ENCODE measurements at places on chromosomes 2 and 18.

DNA sequence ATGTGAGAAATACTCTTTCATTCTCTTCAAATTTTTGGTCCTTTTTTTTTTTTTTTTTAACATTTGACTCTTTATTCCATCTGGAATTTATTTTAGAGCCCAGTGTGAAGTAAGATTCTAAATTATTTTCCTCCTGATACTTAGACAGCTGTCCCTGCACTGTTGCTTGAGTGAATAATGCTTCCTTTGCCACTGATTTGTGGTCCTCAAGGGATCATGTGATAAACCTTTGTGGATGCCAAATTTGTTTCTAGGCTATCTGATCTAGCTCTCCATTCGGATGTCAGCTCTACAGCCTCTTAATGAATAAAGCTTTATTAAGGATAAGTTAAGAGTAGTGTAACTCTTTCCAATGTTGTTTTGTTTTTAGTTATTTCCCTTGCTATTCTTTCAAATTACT, 142.3 kb downstream of the SMAD7 start:
- DNase-seq: no peak

GRCh38 chr2:183780072-183780471, 655.8 kb downstream of the NUP35 start:
- no peak for DNase-seq

GRCh38 chr2:62733546-62733945, 28.0 kb downstream of the EHBP1 start:
- no peak for DNase-seq

DNA sequence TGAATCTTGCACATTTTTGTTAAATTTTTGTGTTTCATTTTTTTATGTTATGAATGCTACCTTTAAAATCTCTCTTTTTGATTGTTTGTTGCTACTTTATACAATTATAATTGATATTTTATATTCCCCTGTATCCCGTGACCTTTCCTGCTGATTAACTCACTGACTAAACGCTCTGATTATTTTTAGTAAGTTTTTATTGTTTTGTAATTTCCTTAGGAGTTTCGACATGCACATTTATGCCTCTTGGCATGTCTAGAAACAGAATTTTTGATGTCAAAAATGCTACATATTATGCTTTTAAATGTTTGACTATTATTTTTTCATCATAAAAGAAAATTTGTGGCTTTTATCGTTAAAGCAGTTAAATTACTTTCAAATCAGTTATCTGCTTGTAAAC, 1131.6 kb upstream of the TMEFF2 start:
- DNase-seq: no peak

GRCh38 chr2:175567435-175568061, 386.0 kb upstream of the ATP5MC3 start:
- no peak for DNase-seq

GRCh38 chr2:236177967-236178889, 10.0 kb upstream of the GBX2 start:
- DNase-seq: peak; percentile 43

GRCh38 chr2:196131384-196131937, 39.9 kb downstream of the STK17B start:
- peak; percentile 81 for DNase-seq

GRCh38 chr2:55879976-55880375, 43.6 kb downstream of the EFEMP1 start:
- no peak for DNase-seq

DNA sequence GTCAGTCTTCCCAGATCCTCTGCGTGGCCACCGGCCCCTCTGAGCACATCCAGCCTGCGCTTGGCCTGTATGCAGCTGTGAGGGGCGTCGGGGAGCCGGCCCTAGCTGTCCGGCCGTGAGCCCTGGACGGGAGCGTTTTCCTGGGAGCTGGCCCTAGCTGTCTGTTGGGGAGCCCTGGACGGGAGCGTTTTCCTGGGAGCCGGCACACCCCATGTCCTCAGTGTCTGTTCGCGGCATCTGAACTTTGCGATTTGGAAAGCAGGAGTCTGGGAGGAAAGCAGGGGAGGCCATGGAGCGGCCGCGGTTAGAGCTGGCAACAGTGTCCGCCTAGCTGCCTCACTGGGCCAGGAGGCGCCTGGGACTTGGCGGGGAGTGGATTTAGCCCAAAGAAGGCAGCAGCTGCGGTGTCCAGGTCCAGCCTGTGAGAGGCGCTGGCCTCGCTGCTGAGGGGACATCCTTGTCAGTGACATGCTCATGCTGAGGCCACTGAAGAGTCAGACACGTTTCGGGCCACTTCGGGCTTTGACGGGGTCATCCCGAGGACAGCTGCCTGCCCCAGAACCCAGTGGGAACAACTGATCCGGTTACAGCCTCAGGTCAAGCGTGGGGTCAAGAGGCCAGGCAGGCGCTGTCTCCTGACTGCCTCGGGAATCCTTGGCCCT, 75.8 kb downstream of the KCNG2 start:
- DNase-seq: no peak

DNA sequence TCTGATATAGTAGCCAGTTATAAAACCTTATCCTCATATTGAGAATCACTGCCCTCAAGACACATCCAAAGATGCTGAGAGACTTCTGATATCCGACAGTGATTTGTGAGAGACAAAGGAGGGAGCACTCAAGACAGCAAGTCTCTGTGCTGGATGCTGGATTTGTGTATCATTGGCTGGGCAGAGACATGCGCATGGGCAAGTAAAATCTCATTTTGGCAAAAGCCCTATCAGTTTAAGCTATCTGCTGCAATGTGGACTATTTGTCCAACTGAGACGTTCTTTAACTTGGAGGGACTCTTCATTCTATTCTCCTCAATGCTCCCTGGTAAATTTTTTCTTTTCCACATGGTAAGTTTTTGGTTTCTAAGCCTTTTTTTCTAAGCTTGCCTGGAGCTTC, 107.5 kb downstream of the SS18 start:
- no peak for DNase-seq

DNA sequence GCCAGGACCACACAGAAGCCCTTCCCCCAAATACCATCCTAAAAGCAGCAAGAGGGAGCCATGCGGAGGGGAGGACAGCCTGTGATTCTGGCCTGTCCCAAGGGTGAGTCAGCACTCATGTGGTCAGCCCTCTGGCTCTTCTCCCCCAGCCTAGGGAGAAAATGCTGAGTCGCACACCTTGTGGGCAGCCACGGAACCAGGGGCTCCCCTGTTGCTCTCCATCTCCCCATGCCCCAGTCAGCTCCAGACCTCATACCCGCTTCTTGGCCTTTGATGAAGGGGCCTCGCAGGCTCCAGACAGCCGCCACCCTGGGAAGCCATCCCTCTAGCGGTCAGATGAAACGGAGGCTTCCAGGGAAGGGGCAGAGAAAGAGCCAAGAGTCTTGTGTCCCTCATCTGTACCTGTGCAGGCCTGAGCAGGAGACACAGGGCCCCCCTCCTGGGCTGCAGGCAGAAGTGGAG, 181.3 kb upstream of the SIX2 start:
- DNase-seq: no peak

- DNase-seq: no peak
Observed at GRCh38 chr2:227474410-227474809, 2.5 kb downstream of the AGFG1 start.

DNA sequence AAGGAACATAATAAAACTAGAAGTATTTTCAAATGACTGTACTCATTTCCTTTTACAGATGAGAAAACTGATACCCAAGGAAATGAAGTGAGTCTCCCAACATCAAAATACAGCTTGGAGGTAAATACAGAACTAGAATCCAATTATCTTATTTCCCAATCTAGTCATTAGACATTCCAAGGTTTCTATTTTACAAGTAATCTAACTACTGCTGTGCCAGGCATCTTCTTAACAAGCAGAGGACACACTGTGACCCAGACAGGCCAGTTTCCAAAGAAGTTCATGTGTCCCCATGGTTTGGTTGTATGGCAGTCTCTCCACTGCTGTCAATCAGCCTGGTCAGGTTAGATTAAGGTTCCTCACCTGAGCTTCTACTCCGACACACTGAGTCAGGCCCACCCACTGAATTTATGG, 143.5 kb downstream of the THADA start:
- no peak for DNase-seq

GRCh38 chr2:145007093-145007959, 487.4 kb upstream of the ZEB2 start:
- no peak for DNase-seq

GRCh38 chr2:217639481-217639880, 363.3 kb downstream of the TNS1 start:
- DNase-seq: no peak

- no peak for DNase-seq
Observed at GRCh38 chr2:215487002-215487372, 51.1 kb upstream of the FN1 start.

- DNase-seq: no peak
Observed at GRCh38 chr2:210531050-210531449, 25.3 kb upstream of the CPS1 start.

DNA sequence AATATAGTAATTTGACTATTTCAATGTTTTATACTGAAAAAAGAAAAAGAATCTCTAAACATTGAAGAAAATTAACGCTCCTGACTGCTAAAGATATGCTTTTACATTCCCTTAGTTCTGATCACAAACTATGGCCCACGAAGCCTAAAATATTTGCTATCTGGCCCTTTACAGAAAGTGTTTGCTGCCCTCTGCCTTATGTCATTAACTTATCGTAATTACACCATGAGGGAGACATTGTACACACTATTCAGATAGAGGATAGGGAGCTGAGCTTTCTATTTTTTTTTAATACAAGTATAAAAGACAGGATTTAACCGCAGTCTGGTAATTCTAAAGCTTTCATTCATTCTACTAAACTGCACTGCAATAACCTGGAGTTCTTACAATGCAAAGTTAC, 393.1 kb upstream of the DCC start:
- no peak for DNase-seq
